ENCODE measurements at places on chromosomes 1 and 21. TPM values are rescaled to one million over a fixed set of nuclear protein-coding genes. Genes with fewer than 3 reads are reported as not detected.
A peak's percentile ranks its signal among the peaks of the same experiment; 100 is the strongest.

- H3K4me3 ChIP-seq: peak overlapping the region; percentile 92
- no peaks in the 10 kb centered on the region for H3K36me3 ChIP-seq
- peaks cover 39% of the 10 kb centered on the region for H3K4me1 ChIP-seq
- H3K27ac ChIP-seq: peak overlapping the region; percentile 83
Measured at GRCh38 chr1:156193208-156193487, 756 bp upstream of the SLC25A44 start.

DNA sequence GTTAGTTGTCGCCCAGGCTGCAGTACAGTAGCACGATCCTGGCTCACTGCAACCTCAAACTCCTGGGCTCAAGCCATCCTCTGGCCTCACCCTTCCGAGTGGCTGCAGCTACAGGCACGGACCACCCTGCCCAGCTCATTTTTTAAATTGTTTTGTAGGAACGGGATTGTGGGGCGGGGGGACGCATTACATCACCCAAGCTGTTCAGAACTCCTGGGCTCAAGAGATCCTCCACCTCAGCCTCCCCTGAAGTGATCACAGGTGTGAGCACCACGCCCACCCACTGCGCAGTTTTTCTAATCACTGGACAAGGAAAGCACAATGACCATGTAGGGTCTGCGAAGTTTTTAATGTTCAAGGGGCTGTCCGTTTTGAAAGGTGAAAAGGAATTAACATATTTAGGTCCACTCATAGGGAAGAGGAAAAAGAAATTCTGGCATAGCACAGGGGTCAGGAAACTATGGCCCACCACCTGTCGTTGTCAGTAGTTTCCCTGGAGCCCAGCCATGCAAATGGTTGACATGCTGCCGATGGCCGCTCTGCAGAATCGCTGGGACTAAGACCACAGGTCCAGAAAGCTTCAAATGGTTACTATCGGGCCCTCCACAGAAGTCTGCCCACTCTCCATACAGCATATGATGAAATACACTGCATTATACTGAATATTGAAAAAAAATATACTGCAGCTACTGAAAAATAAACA lies 26.0 kb downstream of the SETD4 start:
- peaks cover 44% of the 10 kb centered on the region for H3K36me3 ChIP-seq
- H3K27me3 ChIP-seq: no peaks in the 10 kb centered on the region
- no peak for DNase-seq
- H3K27ac ChIP-seq: no peak overlapping the region
- no peak overlapping the region for H3K4me3 ChIP-seq
- H3K4me1 ChIP-seq: no peaks in the 10 kb centered on the region

DNA sequence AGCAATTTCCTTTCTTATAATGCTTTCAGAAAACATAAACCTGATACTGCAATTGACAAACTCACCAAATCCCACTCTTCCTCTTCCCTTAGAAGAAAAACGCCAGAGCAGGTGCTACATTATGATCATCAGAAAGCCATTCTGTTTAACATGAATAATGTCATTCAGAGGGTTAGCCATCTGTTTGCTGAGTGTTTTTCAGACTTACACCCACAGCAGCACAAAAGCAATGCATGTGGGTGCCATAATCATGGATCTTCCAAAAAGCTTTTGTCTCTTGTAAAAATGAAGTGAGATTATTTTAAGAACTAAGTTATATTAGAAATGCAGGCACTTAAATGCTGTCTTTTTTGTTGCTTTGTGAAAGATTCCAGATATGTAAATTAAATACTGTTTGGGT lies 204.6 kb upstream of the TMPRSS15 start:
- H3K27ac ChIP-seq: no peak overlapping the region
- H3K4me1 ChIP-seq: no peaks in the 10 kb centered on the region
- DNase-seq: no peak
- no peak overlapping the region for H3K4me3 ChIP-seq
- H3K27me3 ChIP-seq: no peaks in the 10 kb centered on the region

GRCh38 chr21:32597205-32597604 lies 11.9 kb upstream of the TCP10L start:
- H3K27ac ChIP-seq: no peak overlapping the region
- H3K4me3 ChIP-seq: no peak overlapping the region
- H3K4me1 ChIP-seq: no peaks in the 10 kb centered on the region
- DNase-seq: no peak

GRCh38 chr1:6490181-6491080 lies 1.0 kb downstream of the PLEKHG5 start:
- H3K27me3 ChIP-seq: no peaks in the 10 kb centered on the region
- peaks cover 52% of the 10 kb centered on the region for H3K4me1 ChIP-seq
- no peak for DNase-seq
- H3K27ac ChIP-seq: peak overlapping the region; percentile 90

- DNase-seq: no peak
- no peak overlapping the region for H3K4me3 ChIP-seq
- peaks cover 65% of the 10 kb centered on the region for H3K4me1 ChIP-seq
- H3K36me3 ChIP-seq: no peaks in the 10 kb centered on the region
Measured at GRCh38 chr21:43921979-43922945, 57.2 kb downstream of the AGPAT3 start.

GRCh38 chr1:21378705-21379494 lies 61.0 kb upstream of the NBPF3 start:
- H3K36me3 ChIP-seq: no peaks in the 10 kb centered on the region
- H3K4me3 ChIP-seq: no peak overlapping the region
- no peak for DNase-seq
- H3K27ac ChIP-seq: no peak overlapping the region
- no peaks in the 10 kb centered on the region for H3K27me3 ChIP-seq

DNA sequence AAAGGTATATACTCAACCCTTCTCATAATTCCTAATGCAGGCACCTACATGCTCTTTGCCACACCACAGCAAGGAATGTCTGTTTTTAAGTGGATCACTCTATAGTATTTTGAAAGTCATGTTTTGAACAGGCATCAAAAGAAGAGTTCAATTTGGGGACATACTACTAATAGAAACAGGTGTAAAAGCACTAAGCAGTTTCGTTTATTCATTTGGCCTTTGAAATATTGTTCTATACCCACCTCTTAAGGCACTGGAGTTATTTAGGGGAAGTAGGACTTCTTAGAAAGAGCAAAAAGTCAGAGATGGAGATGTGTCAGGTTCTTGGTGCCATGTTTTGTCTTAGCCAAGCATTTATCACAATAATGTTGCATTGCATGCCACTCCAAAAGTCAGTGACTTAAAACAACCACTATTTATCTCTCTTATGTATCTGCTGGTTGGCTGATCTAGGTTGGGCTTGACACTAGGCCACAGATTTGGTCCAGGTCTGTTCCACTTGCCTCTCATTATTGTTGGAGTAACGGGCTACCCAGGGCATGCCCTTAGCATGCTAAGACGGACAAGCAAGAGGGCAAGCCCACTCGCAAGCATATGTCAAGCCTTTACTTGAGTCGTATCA lies 107.5 kb downstream of the RGL1 start:
- no peak overlapping the region for H3K27ac ChIP-seq
- H3K4me1 ChIP-seq: peaks cover 12% of the 10 kb centered on the region
- H3K27me3 ChIP-seq: no peaks in the 10 kb centered on the region
- no peak overlapping the region for H3K4me3 ChIP-seq
- DNase-seq: no peak

DNA sequence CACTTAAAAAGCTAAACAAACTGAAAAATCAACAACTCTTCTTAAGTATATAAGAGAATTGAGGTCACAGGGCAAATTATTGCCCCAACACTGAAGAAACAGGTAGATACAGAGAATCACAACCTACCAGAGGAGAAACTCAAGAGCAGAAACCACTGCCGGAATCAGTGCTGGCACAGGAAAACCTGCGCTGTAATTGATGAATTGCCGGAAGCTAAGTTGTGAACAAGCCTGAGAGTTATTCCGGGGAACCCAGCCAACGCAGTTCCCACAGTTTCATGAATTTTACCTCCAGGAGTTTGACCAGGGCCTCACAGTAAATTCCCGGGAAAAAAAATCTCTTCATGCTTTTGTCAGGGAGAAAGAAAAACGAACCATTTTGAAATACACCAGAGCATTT lies 657.1 kb upstream of the BRINP3 start:
- no peak for DNase-seq
- H3K4me3 ChIP-seq: no peak overlapping the region
- H3K27me3 ChIP-seq: no peaks in the 10 kb centered on the region
- H3K4me1 ChIP-seq: no peaks in the 10 kb centered on the region

DNA sequence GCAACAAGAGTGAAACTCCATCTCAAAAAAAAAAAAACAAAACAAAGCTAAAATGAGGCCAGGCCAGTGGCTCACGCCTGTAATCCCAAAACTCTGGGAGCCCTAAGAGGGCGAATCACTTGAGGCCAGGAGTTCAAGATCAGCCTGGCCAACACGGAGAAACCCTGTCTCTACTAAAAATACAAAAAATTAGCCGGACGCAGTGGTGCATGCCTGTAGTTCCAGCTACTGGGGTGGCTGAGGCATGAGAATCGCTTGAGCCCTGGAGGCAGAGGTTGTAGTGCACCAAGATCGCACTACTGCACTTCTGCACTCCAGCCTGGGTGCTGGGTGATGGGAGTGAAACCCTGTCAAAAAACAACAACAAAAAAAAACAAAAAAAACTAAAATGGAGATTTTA lies 191.2 kb upstream of the SGIP1 start:
- H3K36me3 ChIP-seq: no peaks in the 10 kb centered on the region
- no peak overlapping the region for H3K27ac ChIP-seq
- H3K4me1 ChIP-seq: peaks cover 10% of the 10 kb centered on the region
- no peak for DNase-seq
- H3K27me3 ChIP-seq: no peaks in the 10 kb centered on the region
- no peak overlapping the region for H3K4me3 ChIP-seq

GRCh38 chr1:233656032-233656635 lies 42.2 kb downstream of the KCNK1 start:
- DNase-seq: no peak
- H3K36me3 ChIP-seq: no peaks in the 10 kb centered on the region
- no peaks in the 10 kb centered on the region for H3K27me3 ChIP-seq
- no peaks in the 10 kb centered on the region for H3K4me1 ChIP-seq
- no peak overlapping the region for H3K27ac ChIP-seq

GRCh38 chr1:108691128-108691941 lies 775 bp upstream of the PRPF38B start:
- H3K4me1 ChIP-seq: peaks cover 39% of the 10 kb centered on the region
- peak overlapping the region; percentile 73 for H3K4me3 ChIP-seq
- H3K36me3 ChIP-seq: no peaks in the 10 kb centered on the region

DNA sequence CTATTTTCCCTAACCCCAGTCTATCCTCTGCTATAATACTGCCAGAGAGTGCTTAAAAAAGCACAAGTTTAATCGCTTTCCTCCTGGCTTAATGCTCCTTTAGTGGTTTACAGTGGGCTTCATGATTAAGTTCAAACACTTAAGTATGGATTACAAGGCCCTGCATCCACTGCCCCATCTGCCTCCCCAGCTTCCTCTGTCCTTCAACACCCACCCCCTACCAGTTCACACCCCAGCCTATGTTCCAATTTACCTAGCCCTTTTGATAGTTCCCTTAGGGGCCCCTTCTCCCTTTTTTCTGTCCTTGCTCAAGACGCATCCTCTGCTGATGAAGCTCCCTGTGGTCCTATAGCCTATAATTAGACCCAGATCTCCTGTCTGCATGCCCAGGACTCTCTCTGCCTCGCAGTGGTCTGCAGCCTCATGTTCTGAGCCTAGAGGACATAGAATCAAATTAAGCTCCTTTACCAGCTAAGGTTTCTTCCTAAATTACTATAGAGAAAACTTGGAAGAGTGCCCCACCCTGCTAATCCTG lies 212.5 kb downstream of the FGGY start:
- no peaks in the 10 kb centered on the region for H3K36me3 ChIP-seq
- H3K4me3 ChIP-seq: no peak overlapping the region
- H3K4me1 ChIP-seq: peaks cover 49% of the 10 kb centered on the region

DNA sequence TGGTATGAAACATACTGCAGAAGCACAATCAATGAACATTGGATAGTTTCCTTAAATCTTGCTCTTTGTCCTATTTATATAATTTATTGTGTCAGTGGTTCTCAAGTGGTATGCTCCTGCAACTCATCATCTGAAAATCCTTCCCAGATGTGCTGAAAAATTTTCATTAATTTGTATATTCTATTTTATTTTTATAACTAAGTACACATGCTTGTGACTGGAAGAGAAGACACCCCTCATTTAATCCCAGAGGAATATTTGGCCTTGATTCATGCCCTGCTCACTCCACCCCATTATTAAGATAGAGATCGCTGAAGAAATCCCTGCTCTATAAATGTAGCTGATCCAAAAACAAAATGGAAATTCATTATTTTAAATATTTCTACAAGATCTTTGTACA lies 870.5 kb upstream of the CXADR start:
- H3K4me1 ChIP-seq: no peaks in the 10 kb centered on the region
- no peak overlapping the region for H3K4me3 ChIP-seq
- DNase-seq: no peak
- H3K27ac ChIP-seq: no peak overlapping the region

DNA sequence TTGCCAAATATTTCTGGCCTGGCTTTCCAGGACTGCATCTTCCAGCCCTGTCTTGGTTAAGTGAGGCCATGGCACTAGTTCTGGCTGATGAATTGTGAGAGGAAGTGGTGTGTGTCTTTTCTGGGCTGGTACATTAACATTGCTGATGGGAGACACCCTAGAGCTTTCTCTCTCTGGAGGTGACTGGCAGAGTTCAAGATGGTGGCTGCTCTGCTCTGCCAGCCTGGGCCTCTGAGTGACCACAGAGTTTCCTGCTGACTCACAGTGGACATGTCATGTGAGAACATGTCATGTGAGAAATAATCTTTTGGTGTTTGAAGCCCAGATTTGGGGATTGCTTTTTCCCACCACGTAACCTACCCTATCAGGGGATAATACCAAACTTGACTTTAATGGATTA lies 218.0 kb upstream of the KIAA0040 start:
- H3K27me3 ChIP-seq: no peaks in the 10 kb centered on the region
- no peaks in the 10 kb centered on the region for H3K36me3 ChIP-seq
- no peaks in the 10 kb centered on the region for H3K4me1 ChIP-seq
- DNase-seq: no peak
- H3K27ac ChIP-seq: no peak overlapping the region

DNA sequence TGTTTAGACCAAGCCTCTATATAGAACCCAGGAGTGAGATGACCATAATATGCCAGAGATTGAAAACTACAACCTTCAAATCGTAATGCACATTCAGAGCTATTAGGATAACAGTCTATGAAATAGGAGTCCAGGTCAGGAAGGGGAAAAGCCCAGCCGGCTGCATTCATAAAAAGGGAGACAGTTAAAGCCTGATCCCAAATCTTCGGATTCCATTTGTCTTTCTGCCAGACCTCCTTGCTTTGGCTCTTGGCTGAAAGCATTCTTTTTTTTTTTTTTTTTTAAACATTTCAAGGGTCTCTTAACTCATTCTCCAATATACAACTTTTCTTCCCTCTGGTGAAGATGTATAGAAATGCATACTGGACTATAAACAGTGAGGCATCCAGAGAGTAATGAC lies 81.1 kb downstream of the NTPCR start:
- H3K4me3 ChIP-seq: no peak overlapping the region
- no peak for DNase-seq
- H3K27me3 ChIP-seq: no peaks in the 10 kb centered on the region
- H3K36me3 ChIP-seq: no peaks in the 10 kb centered on the region

The TRAPPC10 gene
- 22.6 TPM for total RNA-seq

The LCK gene
- total RNA-seq: 6.4 TPM

The RRAGC gene
- total RNA-seq: 9.8 TPM

The GORAB gene
- total RNA-seq: 11.3 TPM

The AZIN2 gene
- total RNA-seq: 7.9 TPM

The NBPF4 gene
- not detected for total RNA-seq

The CFHR5 gene
- not detected for total RNA-seq

The PLCH2 gene
- 30.7 TPM for total RNA-seq

The NCAM2 gene
- total RNA-seq: 4.7 TPM

The TMEM125 gene
- 1.2 TPM for total RNA-seq

All from vagina (tissue), 2 donors.